Retina (tissue), 1 donor: ENCODE measurements at places on chromosomes 13 and 19.

GRCh38 chr19:38792250-38793111, 3.5 kb downstream of the LGALS7B start:
- peak; percentile 63 for DNase-seq

DNA sequence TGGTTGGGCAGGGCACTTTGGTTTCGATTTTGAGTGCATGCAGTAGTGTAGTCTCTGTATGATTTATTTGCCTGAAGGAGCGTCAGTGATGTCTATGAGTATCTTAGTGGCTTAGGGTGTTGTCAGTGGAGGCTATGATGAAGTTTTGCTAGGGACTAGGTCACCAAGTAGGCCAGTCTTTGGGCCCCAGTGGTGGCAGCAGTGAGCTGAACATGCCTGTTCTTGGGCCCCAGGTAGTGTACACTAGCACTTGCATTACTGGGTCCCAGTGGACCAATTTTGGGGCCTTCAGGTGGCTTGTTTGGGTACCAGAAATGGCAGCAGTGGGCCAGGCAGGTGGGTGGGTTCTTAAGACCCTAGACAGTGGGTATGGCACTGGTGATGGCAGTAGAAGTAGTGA, 598.7 kb upstream of the SPRY2 start:
- DNase-seq: no peak

DNA sequence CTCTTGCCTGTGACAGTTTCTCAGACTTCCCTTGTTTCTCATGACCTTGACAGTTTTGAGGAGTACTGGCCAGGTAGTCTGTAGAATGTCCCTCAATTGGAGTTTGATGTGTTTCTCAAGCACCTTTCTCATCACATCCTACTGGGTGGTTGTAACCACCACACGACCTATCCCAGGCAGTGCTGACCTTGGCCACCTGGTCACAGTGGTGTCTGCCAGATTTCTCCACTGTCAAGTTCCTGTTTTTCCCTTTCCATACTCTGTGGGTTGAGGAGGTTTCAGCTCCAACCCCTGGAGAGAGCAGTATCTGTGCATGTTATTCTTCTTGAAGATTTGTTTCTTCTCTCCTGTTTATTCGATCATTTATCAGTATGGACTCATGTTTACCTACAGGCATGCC, 8.4 kb upstream of the UPF3A start:
- DNase-seq: no peak

DNA sequence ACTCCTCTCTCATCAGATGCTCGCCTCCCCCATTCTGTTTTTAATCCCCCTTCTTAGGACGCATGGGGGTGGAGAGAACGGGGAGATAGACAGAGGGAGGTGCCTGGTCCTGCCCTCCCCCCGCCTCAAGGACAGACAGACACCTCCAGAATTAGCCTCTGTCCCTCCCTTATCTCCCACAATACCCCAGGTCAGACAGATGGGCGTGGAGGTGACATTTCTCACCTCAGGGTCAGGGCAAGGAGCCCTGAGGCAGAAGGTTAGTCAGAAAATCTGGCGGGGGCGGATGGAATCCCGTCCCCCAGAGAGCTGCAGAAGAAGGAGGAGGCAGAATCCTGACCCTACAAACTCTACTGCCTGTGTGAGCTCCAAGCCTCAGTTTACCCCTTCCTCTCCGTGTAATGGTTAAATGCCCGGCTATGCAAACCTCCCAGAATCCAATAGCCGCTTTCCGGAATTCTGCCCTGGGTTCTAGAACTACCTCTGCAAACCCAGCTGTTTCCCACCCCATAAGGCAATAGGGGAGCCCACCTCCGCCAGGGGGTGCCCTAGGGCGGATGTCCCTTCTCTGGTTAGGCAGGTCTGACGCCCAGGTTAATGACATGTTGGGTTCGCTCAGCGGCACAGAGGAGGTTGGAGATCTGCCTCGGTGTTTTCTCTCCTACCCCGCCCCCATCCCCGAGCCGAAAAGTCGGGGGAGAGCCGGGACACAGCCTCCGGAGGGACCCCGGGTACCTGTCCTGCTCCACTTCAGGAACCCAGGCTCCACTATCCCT, 900 bp downstream of the PPP1R13L start:
- no peak for DNase-seq

GRCh38 chr13:52061587-52061986, 37.1 kb downstream of the UTP14C start:
- DNase-seq: no peak

DNA sequence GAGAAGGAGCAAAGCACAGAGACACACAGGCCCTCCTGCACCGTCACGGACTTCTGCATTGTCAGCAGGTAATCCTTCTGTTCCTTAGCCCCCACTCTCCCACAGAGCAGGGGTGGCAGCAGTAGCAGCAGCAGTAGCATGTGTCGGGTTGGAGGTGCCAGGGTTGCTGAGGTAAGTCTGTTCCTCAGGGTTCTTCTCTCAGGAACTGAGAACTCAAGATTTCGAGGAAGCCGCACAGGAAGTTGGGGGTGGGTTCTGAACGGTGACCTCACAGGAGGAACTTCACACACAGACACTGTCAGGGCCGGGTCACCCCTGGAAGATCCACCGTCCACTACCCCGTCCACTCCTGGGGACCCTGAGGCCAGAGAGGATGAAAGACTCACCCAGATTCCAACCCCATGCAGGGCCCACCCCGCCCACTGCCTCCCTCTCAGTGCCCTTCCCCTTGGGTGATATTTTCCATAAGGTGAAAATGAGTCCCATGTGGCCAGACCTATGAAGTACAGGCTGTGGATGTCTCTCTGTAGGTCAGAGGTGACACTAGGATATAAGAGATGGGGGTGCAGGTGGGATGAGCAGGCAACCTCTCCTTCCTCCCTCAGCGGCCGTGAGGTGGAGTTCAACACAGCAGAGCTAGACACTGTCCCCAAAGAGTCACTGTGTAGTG, at the start of gene SIGLEC12:
Gene SIGLEC12 (minus strand): TSS at position 207 of the 670 bp plus-strand sequence. CDS start 67 bp downstream, at position 140.
- no peak for DNase-seq

- no peak for DNase-seq
Measured at GRCh38 chr13:27588405-27588804, 31.9 kb downstream of the LNX2 start.

DNA sequence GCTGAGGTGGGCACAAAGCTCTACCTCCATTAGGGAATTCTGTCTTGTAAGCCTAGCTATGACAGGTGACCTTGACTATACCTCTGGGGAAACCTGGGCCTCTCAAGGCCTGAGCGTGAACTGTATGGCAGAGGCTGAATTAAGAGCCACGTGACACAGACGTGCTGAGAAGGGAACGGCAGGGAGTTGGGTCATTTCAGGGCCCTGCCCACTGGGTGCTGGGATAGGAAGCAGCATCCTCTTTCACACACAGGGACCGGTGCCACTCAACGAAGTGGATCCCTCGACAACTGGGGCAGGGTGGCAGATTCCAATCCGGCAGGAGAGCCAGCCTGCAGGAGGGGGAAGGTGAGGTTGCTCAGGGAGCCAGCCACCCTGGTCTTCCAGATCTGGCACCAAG, 9.2 kb downstream of the ASF1B start:
- DNase-seq: no peak

DNA sequence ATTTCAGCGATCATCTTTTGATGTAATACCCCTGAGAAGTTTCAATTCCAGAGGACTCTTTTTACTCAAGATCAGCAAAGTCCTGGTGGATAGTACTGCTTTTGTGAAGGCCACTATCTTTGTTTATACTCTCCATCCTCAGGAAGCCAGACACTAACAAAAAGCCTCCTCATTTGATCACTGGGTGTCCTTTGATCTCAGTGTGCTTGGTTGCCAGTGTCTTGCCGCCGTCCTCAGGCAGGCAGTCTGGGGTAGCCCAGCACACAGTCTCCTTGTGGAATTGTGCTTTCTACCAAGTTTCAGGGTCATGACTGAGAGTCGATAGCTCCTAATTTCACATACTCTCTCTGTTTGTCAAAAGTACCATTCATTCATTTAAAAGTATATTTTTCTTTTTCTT, 762.2 kb downstream of the EFNB2 start:
- DNase-seq: no peak

DNA sequence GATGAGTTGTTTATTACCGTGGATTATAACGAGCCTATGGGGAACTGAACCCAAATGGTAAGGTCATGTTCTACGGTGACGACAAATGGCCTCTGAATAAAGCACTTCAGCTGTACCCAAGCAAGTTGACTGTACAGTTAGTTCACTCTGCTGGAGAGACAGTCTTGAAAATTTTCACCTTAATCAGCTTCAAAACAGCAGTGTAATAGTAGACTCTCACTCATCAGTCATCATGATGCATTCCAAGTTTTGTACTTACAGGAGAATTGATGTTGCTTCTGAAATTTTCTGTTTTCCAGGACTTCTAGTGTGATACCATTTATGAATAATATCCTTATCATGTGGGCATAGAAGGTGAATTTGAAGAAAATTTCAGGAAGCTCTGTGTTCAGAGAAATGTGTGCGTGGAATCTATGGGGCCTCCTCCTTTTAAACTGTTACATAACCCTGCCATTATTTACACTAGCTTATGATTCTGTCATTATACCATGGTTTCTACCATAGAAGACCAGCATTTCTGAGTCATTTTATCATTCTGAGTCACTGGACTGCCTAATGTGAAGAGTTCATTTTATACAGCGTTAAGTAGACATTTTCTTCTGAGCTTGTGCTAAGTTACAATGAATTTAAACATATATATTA, 96.9 kb downstream of the WDFY2 start:
- peak; percentile 12 for DNase-seq

DNA sequence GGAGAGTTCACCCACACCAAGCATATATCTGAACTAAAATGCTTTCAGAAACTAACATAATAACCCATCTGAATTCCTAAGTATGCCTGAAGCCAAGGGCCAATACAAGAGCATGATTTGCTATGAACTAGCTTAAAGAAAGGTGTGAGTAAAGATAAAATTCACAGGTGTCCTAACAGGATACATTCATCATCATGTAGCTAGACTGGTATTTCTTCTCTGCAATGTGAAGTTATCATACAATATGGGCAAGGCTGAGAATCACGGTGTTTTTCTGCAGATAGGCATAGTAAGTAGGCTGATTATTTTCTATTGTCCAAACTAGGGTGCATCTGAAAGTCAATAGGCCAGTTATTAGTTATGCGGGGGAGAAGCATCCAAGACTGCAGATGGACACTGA, 63.1 kb downstream of the STK24 start:
- DNase-seq: no peak

DNA sequence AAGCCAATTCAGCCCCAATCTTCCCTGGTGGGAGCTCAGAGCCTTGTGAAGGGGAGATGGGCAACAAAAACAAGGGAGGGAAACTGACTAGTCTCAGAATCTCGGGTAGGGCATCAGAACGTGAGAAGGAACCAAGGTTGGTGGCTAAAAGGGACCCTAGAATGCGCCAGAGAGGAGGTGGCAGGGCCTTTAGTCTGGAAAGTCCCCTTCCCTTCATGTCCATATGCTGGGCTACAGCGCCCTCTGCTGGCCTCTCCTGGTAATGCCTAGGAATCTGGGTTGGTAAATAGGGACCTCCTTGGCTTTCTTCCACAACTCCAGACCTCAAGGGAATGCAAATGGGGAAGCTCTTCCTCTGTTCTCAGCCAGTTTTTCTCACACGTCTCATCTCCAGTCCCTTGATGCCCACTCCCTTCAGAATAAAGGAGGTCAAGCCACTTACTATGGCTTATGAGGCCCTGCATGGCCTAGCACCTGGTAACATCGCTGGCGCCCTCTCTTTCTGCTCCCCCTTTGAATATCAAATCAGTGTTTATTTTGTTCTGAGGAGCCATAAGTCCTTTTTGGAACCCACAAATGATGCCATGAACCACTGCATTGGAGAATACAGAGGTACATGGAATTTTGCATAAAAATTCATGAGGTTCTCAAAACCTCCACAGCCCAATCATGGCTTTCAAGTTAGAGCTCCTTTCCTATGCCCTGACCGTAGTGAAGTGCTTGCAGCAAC, 1.4 kb upstream of the CCDC97 start:
- peak; percentile 88 for DNase-seq

- DNase-seq: no peak
Measured at GRCh38 chr19:5567360-5567969, at the start of gene TINCR. TINCR (minus strand) TSS chr19:5567953.

- peak; percentile 53 for DNase-seq
Measured at GRCh38 chr19:19475015-19475765, 40.2 kb downstream of the TSSK6 start.

DNA sequence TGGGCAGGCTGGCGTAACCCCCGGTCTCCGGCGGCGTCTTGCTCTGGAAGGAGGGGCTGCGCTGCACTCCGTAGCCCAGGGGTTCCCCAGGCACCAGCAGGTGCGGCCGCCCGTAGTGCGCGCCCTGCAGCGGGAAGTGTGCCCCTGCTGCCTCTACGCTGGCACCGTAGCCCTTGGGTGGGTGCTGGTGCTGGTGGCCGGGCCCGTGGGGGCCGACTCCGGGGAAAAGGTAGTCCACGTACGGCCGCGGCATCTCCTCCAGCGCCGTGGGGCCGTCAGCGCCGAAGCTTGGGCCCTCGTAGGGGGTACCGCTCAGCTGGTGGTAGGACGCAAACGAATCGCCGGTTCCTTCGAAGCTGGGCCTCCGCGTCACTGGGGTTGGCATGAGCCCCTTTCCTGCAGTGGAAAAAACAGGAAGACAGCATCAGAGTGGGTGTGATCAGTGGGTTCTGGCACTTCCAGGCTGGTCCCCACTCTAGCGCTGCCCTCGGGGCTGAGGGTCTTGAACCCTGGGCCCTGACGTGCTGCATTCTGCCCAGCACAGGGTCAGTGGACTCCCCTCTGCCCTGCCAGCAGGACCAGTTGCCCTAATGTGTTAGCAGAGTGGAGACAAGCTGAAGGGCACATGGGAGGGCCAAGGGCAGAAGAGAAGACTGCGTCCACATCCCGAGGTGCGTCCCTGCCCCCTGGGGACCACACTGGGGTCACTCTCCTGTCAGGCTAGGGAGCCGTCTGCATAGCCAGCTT, 72.3 kb downstream of the LATS2 start:
- no peak for DNase-seq

- no peak for DNase-seq
Measured at GRCh38 chr13:29707876-29708543, 112.5 kb upstream of the SLC7A1 start.

- no peak for DNase-seq
Measured at GRCh38 chr13:54486421-54487166, 1458.0 kb downstream of the OLFM4 start.

DNA sequence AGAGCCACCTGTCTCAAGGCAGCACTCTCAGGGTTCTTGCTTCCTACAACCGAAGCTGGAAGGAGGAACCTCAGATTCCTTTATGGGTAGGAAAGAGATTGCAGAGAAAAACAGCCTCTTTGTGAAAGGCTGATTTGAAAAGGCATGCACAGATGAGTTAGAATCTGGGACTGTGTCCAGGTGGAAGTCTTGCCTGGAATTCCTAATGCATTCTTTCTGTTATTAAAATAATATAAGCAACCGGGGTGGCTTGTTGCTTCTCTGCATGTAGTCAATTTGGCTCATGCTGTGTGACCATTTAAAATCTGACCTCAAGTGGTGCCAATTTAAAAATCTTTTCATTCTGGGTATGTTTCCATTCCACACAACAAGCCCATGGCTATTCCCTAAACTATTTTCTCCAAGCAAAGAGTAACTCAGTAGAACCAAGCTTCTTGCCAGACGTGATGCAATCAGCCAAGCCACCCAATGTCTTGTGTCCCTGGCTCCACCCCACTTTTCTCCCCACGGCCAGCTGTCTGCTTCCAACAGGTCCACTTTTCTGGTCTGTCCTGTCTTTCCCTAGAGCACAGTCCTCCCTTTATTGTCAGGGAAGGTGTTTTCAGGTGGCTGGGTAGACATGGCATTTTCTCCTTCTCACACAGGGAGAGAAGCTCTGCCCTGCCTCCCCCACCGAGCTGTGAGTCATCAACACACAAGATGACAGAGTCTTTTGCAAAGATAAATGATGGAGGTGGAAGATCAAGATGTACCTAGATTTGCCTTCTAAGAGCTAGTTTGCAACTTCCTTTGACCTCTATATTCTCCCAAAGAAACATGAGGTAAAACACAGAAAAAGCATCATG, 394.3 kb downstream of the FOXO1 start:
- no peak for DNase-seq
